ENCODE measurements at places on chromosomes 3 and 15. TPM values are rescaled to one million over a fixed set of nuclear protein-coding genes. Genes with fewer than 3 reads are reported as not detected.

DNA sequence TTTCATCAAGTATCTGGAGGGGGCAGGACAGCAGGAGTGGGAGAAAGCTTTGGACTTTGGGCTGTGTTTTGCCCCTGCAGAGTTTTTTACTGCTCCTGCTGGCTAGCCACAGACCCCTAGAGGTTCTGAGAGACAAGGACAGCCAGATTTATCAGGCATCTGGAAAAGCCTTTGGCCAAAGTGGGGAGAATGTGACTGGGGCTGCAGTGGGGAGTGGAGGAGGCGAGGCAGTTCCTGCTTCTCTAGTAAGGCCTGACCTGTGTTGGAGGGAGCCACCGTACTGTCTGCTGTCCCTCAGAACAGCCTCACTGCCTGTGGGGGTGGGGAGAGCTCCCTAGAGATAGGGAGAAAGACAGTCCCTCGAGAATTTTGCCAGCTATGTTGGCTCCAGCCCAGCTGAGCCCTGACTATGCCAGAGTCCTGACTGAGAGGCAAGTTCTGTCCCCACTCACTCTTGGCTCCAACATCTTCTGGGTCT, 2.2 kb downstream of the ALPK3 start:
- DNase-seq = no peak
- H3K4me3 ChIP-seq = no peak overlapping the region
- no peaks in the 10 kb centered on the region for H3K27me3 ChIP-seq
- no peak overlapping the region for H3K27ac ChIP-seq
- H3K36me3 ChIP-seq = no peaks in the 10 kb centered on the region
- no peaks in the 10 kb centered on the region for H3K4me1 ChIP-seq

DNA sequence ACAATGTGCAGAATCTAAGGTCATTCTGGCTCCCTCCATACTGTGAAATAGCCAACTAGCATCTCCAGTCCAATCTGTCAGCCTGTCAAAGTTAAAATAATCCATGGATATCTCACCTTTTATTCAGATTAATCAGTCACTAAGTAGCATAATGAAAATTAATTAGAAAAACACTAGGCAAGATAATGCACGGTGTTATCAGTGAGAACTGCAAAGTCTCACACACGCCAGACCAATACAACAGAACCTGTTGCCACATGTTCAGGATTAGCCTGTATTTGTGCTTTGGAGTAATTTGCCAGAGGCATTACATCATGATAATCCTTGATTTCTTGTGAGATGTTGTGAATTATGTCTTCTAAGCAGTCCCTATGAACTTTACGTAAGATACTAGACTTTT, 820.4 kb upstream of the ALCAM start:
- H3K4me1 ChIP-seq = no peaks in the 10 kb centered on the region
- no peaks in the 10 kb centered on the region for H3K27me3 ChIP-seq
- H3K36me3 ChIP-seq = no peaks in the 10 kb centered on the region
- H3K27ac ChIP-seq = no peak overlapping the region

DIS3L gene
- 19.9 TPM for total RNA-seq

SLC7A14 gene
- total RNA-seq = 0.05 TPM

- no peaks in the 10 kb centered on the region for H3K36me3 ChIP-seq
- DNase-seq = no peak
- H3K27me3 ChIP-seq = no peaks in the 10 kb centered on the region
- H3K27ac ChIP-seq = no peak overlapping the region
- no peak overlapping the region for H3K4me3 ChIP-seq
Measured at GRCh38 chr3:178508443-178508825, 27.8 kb upstream of the KCNMB2 start.

DNA sequence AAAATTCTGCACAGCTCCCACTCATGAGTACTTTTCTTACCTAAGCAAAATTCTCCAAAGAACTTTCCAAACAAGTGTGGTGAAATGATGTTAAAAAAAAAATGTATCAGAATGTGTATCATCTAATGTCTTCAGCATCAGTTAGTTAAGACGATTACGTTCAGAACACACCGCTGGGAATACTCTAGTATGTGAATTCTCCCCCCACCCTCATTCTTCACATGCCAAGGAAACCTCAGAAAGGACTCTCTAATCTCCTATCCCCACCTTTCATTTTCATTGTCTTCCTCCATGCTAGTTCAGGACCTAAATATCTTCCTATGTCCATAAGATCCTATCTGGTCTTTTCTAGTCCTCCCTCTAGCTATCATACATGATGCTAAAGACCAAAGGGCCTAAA, 457.4 kb downstream of the SHQ1 start:
- H3K36me3 ChIP-seq = no peaks in the 10 kb centered on the region
- H3K4me3 ChIP-seq = no peak overlapping the region
- no peak overlapping the region for H3K27ac ChIP-seq
- no peaks in the 10 kb centered on the region for H3K27me3 ChIP-seq

DNA sequence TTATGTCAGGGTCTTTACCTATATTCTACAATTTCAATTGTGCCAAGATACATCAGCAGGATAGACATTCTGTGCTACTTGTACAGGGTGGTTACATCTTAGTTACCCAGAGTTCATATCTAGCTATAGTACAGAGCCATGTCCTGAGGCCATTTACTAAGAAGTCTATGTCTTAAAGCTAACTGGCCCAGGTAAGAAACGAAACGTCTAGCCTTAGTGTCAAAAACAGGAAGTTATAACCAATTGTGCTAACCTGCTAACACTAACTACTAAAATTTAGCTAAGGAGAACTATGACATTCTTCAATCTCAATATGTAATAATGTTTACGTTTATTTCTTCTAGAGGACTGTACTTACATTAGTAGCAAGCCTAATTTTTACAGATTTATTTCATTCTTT, 717.2 kb upstream of the UBE2E2 start:
- no peak overlapping the region for H3K4me3 ChIP-seq
- no peaks in the 10 kb centered on the region for H3K4me1 ChIP-seq
- H3K36me3 ChIP-seq = no peaks in the 10 kb centered on the region

TMC3 gene
- total RNA-seq = not detected
